ENCODE measurements at places on chromosomes 1 and 21.
A peak's percentile ranks its signal among the peaks of the same experiment; 100 is the strongest.

- DNase-seq = no peak
Observed at GRCh38 chr1:153929981-153930948, 7.5 kb upstream of the GATAD2B start.

- no peak for DNase-seq
Observed at GRCh38 chr1:218297867-218298266, 12.8 kb downstream of the RRP15 start.

GRCh38 chr1:15153842-15154479 lies 414 bp downstream of the TMEM51 start:
- DNase-seq = peak; percentile 5

DNA sequence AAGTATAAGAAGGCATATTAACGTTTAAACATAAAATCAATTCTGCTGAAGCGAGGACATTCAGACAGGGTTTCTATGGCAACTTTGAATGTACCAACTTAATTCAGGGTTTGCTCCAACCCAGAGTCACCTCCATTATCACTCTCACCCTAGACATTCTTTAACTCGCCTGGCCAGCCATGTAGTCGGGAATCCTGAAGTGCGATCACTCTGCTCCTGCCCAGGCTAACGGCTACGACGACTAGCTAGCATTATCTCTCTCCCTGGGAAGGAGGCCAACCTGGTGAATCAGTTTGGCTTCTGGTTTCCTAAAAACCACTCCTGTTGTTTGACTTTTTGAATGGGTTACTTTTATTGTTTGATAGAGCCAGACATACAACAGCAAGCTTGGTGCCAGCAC lies 38.9 kb upstream of the ZBTB18 start:
- DNase-seq = no peak
